ENCODE measurements at places on chromosomes 1 and 21.

DNA sequence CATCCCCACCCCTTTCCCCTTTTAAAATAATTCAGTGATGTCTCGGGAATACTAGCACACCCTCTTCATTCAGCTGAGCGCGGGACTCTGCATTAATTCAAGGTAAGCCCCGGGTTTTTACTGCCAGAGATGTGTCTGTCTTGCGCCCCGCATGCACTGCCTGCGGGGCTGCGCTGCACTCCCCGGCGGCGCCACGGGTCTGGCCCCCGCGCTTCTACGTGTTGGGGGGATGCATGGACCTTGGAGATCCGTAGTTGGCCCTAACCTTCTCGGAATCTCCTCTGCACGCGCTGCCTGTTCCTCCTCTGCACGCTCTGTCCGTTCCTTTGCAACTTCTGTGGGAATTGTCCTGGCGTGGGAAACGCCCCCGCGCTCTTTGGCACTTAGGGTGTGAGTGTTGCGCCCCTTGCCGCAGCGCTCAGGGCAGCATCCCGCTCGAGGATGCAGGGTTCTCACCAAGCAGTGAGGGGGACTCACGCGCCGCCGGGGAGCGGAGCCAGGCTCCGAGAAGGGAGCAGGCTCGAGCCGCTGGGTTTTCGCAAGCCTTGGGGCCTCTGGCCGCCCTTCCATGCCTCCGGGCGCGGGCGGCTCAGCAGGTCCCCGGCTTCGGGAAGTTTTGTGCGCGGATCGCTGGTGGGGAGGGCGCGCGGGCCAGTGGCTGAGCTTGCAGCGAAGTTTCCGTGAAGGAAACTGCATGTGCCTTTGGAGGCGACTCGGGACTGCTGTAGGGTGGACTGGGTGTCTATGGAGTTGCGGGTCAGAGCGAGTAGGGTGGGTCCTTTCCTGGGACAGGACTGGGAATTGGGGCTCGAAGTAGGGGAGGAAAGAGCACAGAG lies 165.1 kb upstream of the CACNA1E start:
- DNase-seq: no peak

DNA sequence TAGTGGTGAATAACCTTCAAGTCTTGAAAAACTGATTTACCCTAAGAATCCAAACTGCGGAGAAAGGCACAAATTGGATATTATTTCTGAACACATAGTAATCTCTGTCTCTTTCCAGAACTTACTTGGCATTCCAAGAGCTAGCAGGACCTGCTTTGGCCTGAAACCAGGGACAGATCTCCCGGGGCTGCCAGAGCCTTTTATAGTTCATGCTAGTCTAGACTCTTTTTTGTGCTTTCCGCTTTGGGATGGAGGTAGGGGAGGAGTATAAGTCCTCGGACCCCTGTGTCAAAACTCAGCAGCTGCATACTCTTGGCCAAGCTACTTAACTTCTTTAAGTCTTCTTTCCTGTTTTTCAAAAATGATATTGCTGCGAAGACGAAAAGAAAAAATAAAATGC lies 3.8 kb upstream of the RYR2 start:
- DNase-seq: no peak

- no peak for DNase-seq
Measured at GRCh38 chr1:209343511-209343910, 240.0 kb upstream of the CAMK1G start.

DNA sequence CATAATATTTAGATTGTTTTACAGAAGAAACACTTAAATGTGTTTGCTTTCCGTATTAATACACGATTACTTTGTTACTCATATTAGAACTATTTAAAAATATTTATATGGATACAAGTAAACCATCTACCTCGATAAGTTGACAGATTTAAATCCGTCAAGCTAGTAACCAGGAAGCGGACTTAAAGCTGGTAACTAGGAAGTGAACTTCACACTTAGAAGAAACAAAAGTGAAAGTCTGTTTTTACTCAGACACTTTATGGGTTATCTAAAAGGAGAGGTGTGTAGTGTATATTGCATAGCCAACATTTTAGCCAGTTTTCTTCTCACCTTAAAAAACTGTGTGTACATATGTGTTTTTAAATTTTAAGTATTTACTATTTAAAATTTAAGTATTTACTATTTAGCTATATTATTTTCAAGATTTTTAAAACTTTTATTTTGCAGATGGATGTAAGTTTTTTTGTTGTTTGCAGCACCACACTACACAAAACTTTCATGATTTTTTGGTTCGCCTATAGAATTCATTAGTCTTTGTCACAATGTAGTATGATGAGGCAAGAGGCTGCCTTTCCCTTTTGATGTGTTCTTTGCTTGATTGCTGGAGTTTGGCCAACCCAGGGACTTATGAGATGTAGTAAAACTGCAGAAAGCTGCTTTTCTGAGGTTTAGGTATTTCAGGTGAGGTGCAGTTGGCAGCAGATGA lies 2.7 kb downstream of the USP25 start:
- DNase-seq: no peak

DNA sequence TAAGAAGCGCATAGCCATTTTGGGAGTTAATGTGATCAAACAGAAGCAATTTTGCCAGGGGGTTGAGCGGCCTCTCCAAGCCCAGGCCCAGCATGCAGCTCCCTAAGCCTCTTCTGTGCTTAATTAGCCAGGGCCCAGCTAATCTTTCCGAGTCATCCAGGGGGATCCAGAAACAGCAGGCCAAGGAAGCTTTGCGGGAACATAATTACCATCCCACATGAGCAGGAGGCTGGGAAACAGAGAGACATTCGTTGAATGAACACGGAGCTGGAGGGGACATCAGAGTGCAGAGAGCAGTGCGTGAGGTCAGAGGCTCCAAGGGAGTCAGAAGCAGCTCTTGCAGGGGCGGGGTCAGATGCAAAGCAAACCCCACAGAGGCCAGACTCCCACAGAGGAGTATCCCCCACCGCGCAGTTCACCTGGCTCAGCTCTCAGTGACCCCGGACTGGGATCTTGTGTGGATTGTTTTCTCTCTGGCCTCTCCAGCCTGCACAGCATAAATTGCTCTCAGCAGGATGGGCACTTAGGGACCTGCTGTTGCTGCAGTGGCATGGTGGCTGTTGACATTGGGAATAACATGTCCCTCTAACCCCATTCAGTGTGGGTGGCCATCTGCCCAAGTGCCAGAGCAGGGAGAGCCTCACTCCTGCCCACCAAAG lies 657.4 kb downstream of the AJAP1 start:
- DNase-seq: no peak

GRCh38 chr1:175878775-175879174 lies 135.4 kb upstream of the TNR start:
- DNase-seq: no peak

DNA sequence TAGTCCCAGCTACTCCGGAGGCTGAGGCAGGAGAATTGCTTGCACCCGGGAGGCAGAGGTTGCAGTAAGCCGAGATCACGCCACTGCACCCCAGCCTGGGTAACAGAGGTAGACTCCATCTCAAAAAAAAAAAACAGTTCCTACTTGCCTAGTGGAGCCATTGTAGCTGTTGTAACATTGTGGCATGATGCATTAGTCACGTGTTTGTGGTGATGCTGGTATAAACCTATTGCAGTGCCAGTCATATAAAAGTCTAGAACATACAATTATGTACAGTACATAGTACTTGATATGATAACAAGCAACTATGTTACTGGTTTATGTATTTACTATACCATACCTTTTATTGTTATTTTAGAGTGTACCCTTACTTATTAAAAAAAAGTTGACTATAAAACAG lies 16.2 kb downstream of the KYAT3 start:
- DNase-seq: no peak

- DNase-seq: no peak
Measured at GRCh38 chr1:242489545-242489944, 35.0 kb downstream of the PLD5 start.

- no peak for DNase-seq
Measured at GRCh38 chr1:19139711-19140110, 70.4 kb downstream of the UBR4 start.

GRCh38 chr1:229940684-229941083 lies 126.4 kb upstream of the GALNT2 start:
- DNase-seq: no peak

- no peak for DNase-seq
Measured at GRCh38 chr21:31335957-31336738, 7.9 kb downstream of the TIAM1 start.

- DNase-seq: no peak
Measured at GRCh38 chr1:37562984-37563383, 6.2 kb downstream of the DNALI1 start.

- DNase-seq: no peak
Measured at GRCh38 chr1:164805399-164805798, 246.4 kb downstream of the PBX1 start.

DNA sequence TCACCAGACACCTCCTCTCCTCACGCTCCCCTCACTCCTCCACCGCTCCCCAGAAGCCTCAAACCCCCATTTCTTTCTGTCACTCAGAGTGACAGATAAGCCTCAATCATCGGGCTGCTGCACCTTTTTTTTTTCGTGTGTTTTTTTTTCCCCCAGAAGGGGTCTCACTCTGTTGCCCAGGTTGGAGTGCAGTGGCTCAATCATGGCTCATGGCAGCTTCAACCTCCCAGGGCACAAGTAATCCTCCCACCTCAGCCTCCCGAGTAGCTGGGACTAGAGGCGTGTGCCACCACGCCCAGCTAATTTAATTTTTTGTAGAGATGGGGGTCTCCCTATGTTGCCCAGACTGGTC lies 1.2 kb upstream of the TMPRSS2 start:
- DNase-seq: no peak

DNA sequence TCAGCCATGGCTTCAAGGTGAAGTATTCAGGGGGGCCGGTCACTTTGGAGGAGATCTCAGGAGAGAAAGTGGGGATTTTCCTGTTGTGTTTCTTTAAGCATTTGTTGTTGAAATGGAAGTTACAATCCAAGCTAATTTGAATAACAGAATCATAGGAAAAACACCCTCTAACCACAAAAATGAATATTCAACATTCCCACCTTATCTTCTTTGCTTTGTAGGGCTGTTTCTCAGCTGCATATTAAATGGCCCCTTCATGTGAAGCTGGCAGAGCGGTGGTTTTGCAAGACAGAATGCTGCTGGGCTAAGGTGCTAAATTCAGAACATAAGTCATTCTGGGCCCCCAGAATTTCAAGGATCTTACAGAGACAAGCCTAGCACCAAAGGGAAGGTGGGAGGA lies 279.0 kb downstream of the RRAGC start:
- DNase-seq: no peak

GRCh38 chr1:26529655-26530409 lies at the start of gene RPS6KA1:
TSS of gene RPS6KA1 (plus strand) at chr1:26529761. CDS start at chr1:26529921, 160 bp downstream.
- DNase-seq: no peak

- DNase-seq: no peak
Measured at GRCh38 chr1:68745011-68745410, 248.1 kb upstream of the DEPDC1 start.
